ENCODE measurements at places on chromosomes 2 and 18.

DNA sequence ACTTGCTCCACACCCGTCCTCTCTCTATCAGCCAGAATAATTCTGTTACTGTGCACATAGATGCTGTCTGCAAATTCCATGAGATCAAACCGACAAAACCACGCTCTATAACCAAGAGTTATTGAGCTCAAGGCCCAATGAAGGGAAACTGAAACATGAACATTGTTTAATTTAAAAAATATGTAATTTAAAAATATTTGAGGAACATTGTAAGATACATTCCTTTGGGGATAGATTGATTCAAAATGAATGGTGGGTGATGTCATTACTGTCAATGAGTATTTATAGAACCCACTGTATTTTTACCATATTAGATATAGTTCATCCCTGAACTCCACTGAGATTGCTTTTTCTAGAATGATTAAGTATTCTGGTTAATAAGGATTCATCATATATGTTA, 50.4 kb downstream of the NCKAP5 start:
- no peaks in the 10 kb centered on the region for H3K4me1 ChIP-seq
- H3K4me3 ChIP-seq = no peak overlapping the region
- H3K27me3 ChIP-seq = no peaks in the 10 kb centered on the region
- H3K36me3 ChIP-seq = no peaks in the 10 kb centered on the region
- no peak for DNase-seq
- H3K27ac ChIP-seq = no peak overlapping the region

DNA sequence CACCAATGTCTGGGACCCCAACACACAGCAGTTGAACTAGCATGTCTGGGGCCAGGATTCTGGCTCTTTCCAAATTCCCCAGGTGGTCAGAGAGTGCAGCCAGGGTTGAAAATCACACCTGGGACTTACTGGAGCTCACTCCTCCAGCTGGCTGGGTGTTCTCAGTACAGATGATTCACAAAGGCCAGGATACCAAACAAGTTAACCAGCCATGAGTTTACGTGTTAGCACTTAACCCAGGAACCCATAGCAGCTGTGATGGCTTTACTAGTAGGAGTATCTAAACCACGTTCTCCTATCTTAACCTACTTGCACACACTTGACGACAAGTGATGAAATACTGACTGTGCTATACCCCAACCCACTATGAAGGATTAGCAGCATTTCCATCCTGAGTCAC, 222.8 kb downstream of the FBXO15 start:
- no peaks in the 10 kb centered on the region for H3K27me3 ChIP-seq
- no peak overlapping the region for H3K4me3 ChIP-seq
- H3K4me1 ChIP-seq = no peaks in the 10 kb centered on the region
- DNase-seq = no peak
- no peaks in the 10 kb centered on the region for H3K36me3 ChIP-seq
- no peak overlapping the region for H3K27ac ChIP-seq

GRCh38 chr2:177597759-177598158, 205.2 kb downstream of the AGPS start:
- H3K4me3 ChIP-seq = no peak overlapping the region
- no peak overlapping the region for H3K27ac ChIP-seq
- no peaks in the 10 kb centered on the region for H3K4me1 ChIP-seq

DNA sequence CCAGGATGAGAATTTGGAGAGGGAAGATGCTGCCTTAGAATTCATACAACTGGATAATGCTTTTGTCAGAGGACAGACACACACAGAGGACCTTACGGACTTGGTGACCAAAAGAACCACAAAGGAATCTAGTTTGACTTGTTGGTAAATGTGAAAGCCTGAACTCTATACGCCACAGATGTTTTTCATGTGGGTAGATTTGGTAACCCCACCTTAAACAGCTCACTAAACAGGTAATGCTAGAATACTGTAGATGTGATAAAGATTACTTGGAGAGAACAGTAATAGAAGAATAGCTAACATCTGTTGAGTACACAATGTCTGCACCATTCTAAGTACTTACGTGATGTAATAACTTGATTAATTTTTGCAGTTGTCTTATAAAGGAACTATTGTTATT, 24.1 kb downstream of the ANXA4 start:
- H3K27ac ChIP-seq = no peak overlapping the region
- no peaks in the 10 kb centered on the region for H3K27me3 ChIP-seq
- H3K36me3 ChIP-seq = no peaks in the 10 kb centered on the region
- H3K4me1 ChIP-seq = peaks cover 4% of the 10 kb centered on the region

GRCh38 chr2:188360485-188361263, 69.0 kb downstream of the GULP1 start:
- no peaks in the 10 kb centered on the region for H3K27me3 ChIP-seq
- H3K4me1 ChIP-seq = no peaks in the 10 kb centered on the region
- no peaks in the 10 kb centered on the region for H3K36me3 ChIP-seq
- no peak overlapping the region for H3K27ac ChIP-seq
- H3K4me3 ChIP-seq = no peak overlapping the region
- no peak for DNase-seq

GRCh38 chr2:56713161-56713676, 529.4 kb downstream of the CCDC85A start:
- no peak overlapping the region for H3K4me3 ChIP-seq
- no peak overlapping the region for H3K27ac ChIP-seq
- no peak for DNase-seq
- no peaks in the 10 kb centered on the region for H3K36me3 ChIP-seq

- no peaks in the 10 kb centered on the region for H3K27me3 ChIP-seq
- H3K27ac ChIP-seq = no peak overlapping the region
- no peak for DNase-seq
- no peak overlapping the region for H3K4me3 ChIP-seq
- H3K36me3 ChIP-seq = no peaks in the 10 kb centered on the region
Measured at GRCh38 chr18:73983970-73984369, 163.7 kb downstream of the FBXO15 start.

GRCh38 chr2:173860566-173860965, 104.6 kb downstream of the SP3 start:
- H3K36me3 ChIP-seq = no peaks in the 10 kb centered on the region
- no peaks in the 10 kb centered on the region for H3K4me1 ChIP-seq
- H3K4me3 ChIP-seq = no peak overlapping the region
- H3K27ac ChIP-seq = no peak overlapping the region
- no peak for DNase-seq

DNA sequence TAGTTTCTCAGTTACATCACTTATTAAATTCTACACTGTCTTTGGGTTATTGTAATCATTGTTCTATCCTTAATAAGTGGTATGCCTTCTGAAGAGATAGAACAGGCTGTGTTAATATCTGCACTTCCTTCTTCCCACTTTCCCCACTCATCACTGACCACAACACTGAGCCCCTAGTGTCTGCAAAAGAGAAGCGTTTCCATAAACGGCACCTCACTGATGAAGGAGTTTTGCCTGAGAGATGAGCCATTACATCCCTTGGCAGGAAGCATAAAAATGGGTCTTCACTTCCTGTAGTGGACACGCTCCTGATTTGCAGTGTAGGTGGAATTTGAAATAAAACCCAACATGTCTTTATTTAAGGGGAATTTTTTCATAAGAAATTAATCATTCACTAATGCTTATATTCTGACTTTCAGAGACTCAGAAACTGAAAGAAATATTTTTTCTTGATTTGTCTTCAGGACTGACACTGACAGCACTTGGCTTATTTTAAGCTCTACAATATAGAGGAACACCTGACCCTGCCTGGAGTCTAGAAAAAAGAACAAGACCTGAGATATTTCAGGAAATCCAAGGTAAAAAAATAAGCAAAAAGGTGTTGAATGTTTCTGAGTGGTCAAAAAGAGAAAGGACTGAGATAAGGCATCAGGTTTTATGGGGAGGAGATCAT, 275.3 kb downstream of the RAD51AP2 start:
- H3K4me1 ChIP-seq = no peaks in the 10 kb centered on the region
- H3K27me3 ChIP-seq = no peaks in the 10 kb centered on the region
- H3K27ac ChIP-seq = no peak overlapping the region
- DNase-seq = no peak
- no peaks in the 10 kb centered on the region for H3K36me3 ChIP-seq

DNA sequence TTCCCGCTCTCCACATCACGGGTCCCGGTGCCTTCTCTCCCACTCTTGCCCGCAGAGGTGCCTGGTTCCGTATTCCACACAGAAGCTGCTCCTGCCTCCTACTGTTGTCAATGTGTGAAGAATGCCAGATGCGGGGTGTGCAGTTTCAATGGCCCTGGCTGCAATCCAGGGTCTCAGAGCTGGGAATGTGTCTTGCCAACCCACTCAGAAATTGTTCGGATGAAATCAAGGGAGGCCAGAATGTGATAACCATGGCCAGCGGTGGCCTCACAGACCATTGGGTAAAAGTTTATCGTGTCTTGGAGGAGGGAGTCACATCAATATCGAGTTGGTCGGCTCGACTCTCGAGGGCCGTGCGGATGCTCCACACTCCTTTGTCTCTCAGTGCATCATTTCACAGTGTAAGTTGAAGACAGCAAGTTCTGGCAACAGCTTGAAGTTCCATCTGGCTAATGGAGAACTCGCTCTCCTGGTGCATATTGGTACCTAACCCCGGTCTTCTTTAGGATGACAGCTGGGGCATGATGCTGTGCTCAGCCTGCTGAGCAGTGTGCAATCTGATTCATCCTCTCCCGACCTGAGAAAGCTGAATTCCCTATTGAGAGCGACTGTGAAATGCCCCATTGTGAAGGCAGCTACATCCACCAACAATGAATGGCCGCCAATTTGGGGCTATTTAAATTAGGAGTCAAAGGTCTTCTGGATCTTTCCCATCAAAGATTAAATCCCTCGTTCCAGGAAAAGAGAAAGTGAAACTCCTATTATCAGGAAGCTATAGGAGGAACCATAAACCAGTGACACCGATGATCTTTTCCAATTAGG, 389.0 kb downstream of the SOX11 start:
- no peaks in the 10 kb centered on the region for H3K27me3 ChIP-seq
- DNase-seq = no peak
- no peaks in the 10 kb centered on the region for H3K4me1 ChIP-seq
- H3K4me3 ChIP-seq = no peak overlapping the region
- H3K27ac ChIP-seq = no peak overlapping the region

DNA sequence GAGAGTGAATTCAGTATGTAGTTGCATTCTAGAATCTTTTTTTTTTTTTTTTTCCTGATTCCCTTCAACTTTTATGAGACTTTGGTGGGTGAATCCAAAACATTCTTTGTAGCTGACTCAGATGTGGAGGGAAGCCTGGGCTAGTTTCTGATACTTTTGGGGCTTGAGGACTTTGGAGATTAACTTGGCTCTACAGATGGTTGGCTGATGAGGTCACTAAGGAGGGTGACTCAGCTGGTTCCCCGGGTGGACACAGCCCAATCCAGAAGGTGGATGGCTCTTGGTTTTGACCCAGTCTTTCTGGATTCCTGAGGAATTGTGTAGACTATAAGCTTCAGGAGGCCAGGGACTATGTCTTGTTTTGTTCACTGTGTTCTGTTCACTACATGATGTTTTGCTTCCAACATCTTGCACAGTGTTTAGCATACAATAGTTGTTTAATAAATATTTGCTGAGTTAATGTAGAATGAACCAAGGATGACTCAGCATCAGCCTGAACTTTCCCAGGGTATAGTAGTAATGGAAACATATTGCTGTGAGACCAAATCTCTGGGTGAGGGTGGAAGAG, 30.5 kb downstream of the LAMA3 start:
- no peaks in the 10 kb centered on the region for H3K4me1 ChIP-seq
- no peaks in the 10 kb centered on the region for H3K27me3 ChIP-seq
- no peaks in the 10 kb centered on the region for H3K36me3 ChIP-seq

GRCh38 chr2:230578106-230578505, 134.5 kb upstream of the CAB39 start:
- H3K36me3 ChIP-seq = no peaks in the 10 kb centered on the region
- no peaks in the 10 kb centered on the region for H3K4me1 ChIP-seq
- no peak for DNase-seq
- H3K27me3 ChIP-seq = no peaks in the 10 kb centered on the region
- no peak overlapping the region for H3K27ac ChIP-seq

DNA sequence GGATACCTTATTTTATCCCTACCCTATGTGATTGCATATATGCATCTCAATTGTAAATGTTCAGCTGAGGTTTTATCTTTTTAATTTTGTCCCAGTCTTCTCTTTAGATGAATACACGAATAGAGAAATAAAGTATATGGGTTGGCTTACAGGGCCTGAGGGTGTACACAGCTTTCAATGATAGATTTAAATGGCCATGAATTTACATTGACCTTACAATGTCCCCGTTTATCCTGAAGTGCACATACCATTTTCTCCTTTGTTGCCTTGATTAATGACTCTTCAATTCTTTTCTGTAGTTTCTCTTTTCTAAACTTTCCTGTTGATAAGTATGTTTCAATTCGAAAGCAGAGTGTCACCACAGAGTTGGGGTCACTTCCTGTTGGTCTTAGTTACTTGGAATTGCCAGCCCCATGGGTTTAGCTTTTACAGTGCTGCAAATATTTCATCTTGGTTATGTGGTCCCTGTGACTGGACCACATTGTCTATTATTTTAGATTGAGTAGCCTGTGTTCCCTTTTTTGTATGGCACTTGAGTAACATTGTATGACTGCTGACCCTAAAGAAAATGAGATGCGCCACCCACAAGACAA, 1616.3 kb upstream of the ACVR2A start:
- no peaks in the 10 kb centered on the region for H3K27me3 ChIP-seq
- DNase-seq = no peak
- no peaks in the 10 kb centered on the region for H3K4me1 ChIP-seq
- H3K4me3 ChIP-seq = no peak overlapping the region

GRCh38 chr2:164456619-164457018, 164.7 kb downstream of the GRB14 start:
- H3K36me3 ChIP-seq = no peaks in the 10 kb centered on the region
- H3K4me3 ChIP-seq = no peak overlapping the region
- no peaks in the 10 kb centered on the region for H3K27me3 ChIP-seq
- DNase-seq = no peak

DNA sequence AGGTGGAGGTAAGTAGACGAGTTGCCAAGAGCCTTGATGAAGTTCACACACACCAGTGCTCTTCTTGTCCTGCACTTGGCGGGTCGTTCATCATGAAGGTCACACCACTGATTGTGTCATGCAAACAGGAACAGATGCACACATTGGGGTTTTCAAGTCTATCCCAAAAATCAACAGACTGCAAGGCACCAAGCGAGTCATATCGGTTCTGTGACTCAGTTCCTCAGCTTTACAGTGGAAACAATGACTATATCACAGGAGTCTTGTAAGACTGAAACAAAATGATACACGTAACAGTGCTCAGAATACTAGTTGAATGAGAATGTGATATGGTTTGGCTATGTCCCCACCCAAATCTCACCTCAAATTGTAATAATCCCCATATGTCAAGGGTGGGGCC, 526.9 kb upstream of the ID2 start:
- no peaks in the 10 kb centered on the region for H3K4me1 ChIP-seq
- H3K36me3 ChIP-seq = no peaks in the 10 kb centered on the region
- no peak overlapping the region for H3K4me3 ChIP-seq
- DNase-seq = no peak
- no peak overlapping the region for H3K27ac ChIP-seq

Data from effector memory CD4-positive, alpha-beta T cell (primary cell).